ENCODE measurements at places on chromosomes 7 and 10.

GRCh38 chr10:112797197-112797596, 152.8 kb upstream of the TCF7L2 start:
- DNase-seq = no peak

- no peak for DNase-seq
Observed at GRCh38 chr10:131536676-131537075, 225.2 kb upstream of the TCERG1L start.

DNA sequence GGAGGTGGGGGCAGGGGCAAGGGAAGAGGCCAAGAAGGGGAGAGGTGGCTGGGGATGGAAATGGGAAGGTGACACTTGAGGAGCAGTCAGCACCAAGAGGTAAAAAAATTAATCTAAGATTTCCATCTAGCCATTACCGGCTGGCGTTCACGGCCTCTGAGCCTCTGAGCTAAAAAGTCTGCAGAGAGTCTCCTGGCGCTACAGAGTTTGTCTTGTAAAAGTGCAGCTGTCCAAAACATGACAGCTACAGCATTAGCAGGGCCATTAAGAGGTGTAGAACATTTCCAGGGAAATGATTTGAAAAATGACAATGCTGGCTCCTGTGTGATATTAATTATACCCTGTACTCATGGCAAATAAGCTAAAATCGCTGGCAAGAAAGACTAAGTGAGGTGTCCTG, 167.6 kb downstream of the LRMDA start:
- no peak for DNase-seq

GRCh38 chr10:94361171-94361794, 1.5 kb downstream of the NOC3L start:
- peak; percentile 14 for DNase-seq

- DNase-seq = no peak
Observed at GRCh38 chr10:74120911-74121310, 29.7 kb downstream of the AP3M1 start.

GRCh38 chr10:12543589-12543988, 194.2 kb downstream of the CAMK1D start:
- DNase-seq = no peak

DNA sequence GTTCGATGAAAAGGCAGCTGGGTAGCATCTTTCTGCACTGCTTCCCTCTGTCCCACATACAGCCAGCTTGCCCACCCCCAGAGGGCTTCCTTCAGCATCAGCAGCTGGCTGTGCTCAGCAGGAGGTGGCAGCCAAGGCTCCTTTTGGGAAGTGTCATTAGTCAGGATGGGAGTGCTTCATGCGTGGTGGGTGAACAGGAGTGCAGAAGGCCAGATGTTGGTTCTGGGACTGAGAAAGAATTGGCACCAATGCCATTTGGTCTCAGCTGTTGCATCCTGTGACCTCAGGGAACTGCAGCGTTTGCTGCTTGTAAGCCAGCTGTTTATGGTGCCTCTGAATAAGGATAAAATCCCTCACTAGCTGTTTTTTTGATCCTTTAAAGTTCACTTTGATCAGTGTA, 131.1 kb upstream of the SORCS3 start:
- DNase-seq = no peak

GRCh38 chr10:118842843-118843624, 88.3 kb upstream of the CACUL1 start:
- DNase-seq = peak; percentile 52

GRCh38 chr7:72038022-72038732, 374.0 kb downstream of the CALN1 start:
- no peak for DNase-seq

- DNase-seq = no peak
Observed at GRCh38 chr10:95451568-95452524, 109.3 kb downstream of the SORBS1 start.

DNA sequence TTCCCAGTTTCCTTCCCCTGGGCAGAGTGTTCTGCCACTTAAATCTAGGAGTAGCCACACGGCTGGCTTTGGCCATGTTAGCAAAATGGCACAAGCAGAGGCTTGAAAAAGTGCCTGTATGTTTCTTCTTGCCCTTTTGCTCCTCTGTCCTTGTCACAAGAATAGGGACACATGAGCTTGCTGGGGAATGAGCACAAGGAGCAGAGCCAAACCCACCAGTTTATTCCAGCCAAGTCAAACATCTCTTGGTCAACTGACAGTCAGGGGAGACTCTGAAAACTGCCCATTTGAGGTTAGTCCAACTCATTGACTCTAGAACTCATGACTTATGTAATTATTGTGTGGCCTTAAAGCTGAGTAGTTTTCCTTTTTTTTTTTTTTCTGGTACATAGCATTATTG, 739.7 kb upstream of the FZD8 start:
- DNase-seq = no peak

- no peak for DNase-seq
Observed at GRCh38 chr7:155953781-155954549, 141.7 kb upstream of the SHH start.

- DNase-seq = no peak
Observed at GRCh38 chr7:31066516-31067130, 14.5 kb downstream of the ADCYAP1R1 start.

DNA sequence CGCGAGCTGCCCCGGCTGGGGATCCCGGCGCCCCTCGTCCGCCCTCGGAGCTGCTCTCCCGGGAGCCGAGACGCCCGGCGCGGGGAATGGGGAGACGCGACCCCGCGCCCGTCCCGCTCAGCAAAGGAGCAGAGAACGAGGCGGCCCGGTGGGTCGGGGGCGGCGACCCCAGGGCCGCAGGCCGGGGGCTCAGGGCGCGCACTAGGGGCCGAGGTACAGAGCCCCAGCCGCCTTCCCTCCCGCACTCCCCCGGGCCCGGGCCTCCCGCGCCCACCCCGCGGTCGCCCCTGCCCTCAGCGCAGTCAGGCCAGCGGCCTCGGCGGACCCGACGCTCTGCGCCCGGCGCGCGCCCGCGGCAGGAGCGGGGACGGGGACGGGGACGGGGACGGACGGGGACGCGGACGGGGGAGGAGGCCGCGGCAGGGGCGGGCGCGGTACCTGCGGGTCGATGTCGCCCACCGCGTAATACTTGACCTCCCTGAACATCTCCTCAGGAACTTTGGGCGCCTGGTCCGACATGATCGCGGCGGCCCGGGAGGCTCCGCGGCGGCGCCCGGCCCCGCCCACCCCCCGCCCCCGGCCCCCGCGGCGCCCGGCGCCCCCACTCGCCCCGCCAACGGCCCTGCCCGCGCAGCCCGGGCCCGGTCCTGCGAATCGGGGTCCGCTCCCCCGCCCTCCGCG, 373 bp downstream of the PAXIP1 start:
- peak; percentile 61 for DNase-seq

GRCh38 chr10:86931872-86932271, 25.5 kb downstream of the MMRN2 start:
- DNase-seq = no peak

- no peak for DNase-seq
Observed at GRCh38 chr7:27351786-27352185, 109.2 kb downstream of the EVX1 start.

GRCh38 chr7:52555805-52556204, 479.6 kb upstream of the POM121L12 start:
- no peak for DNase-seq

DNA sequence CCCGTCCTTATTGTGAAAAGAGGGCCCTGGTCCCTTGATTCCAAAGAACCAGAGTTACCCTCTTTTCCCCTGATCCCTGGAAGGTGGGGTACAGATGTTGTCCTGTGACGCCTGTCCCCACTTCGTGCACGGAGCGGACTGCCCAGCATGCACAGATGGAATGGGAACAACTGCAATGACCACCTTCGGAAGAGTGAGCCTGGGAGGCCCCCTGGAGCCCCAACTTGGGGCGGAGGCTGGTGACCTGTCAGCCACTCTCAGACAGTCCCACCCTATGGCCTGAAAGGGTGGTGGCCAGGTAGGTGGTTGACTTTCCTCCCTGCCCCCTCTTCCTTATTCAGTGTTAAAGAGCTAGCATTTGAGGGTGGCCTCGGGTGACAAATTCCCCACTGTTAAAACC, 196.6 kb upstream of the GALNT17 start:
- DNase-seq = no peak

DNA sequence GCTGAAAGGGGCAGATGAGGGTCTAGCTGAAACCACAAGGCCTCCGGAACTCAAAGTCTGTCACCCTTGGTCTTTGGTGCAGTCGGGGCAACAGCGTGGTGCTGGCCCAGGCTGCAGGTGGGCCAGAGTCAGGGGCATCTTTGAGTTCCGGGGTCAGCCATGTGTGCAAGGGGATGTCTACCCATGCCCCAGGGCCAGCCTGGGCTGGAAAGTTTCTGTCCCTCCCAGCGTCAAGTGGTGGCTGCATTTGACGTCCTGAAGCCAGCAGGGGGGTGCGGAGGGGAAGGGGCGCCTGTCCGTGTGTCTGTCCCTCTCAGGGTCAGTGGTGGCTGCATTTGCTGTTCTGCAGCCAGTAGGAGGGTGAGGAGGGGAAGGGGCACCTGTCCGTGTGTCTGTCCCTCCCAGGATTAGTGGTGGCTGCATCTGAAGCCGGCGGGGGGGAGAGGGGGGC, 638 bp downstream of the BRAT1 start:
- peak; percentile 39 for DNase-seq
